NCI-H187 (cell line): ENCODE measurements at places on chromosomes 7 and 10.

GRCh38 chr10:112330162-112330561, 43.8 kb upstream of the ACSL5 start:
- no peak for DNase-seq

- DNase-seq: no peak
Observed at GRCh38 chr7:155756322-155756721, 55.9 kb downstream of the SHH start.

DNA sequence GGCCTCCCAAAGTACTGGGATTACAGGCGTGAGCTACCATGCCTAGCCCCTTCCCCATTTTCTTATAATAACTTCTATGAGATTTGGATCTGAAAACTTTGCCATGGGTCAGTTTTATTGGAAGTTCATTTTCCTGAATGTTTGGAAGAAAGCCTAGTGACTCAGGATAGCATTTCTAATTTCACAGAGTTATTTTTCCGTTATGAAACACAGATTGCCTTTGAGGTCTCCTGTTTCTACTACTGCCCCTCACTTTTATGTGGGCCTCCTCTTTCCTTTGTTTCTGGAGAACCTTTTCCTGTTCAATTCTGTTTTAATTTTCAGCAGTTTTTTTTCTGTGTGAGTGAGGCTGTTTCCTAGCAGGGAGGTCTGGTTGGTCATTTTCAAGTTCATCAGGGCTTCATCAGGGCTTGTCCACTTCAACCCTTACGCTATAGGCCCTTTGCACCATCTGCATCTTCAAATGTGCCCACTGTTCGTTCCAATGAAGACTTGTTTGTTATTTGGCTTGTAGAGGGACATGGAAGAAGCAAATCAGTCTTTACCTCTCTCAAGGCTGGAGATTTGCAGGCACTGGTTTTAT, 58.7 kb downstream of the BMPR1A start:
- DNase-seq: no peak

DNA sequence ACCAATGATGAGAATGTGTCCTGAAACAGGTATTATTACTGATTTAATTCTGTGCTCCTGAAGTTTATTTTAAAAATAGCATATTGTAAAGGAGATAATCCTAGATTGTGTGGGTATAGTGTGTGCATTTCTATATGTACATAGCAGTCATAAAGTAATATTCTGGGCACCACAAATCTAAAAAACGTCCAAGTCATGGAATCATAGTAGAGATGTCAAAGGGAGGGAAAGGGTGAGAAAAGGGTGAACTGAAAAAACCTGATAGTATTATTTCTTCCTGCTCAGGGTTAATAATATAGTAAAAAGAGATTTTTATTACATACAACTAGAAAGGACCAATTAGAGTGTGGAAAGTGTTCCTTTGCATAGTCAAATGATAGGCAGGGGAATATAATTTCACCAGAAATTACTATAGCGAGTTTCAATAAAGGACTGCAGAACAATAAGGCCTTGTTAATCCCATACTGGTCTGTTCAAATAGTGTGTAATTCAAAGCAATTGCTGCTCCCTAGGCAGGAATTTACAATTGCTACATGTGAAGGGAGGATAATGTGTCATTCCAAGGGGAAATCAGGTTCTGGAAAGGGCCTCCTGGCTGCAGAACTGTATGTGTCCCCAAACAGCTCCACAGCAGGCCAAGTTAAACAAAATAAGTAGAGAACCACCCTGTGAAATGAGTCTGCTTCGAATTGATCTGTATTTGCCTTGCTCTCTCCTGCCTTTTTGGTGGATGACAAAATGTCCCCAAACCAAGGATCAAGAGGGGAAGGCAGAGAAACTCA, 42.5 kb upstream of the KMT2E start:
- DNase-seq: no peak

- no peak for DNase-seq
Observed at GRCh38 chr7:13327669-13328068, 640.2 kb downstream of the ARL4A start.
